Stimulated activated CD4-positive, alpha-beta T cell treated with anti-CD3 and anti-CD28 coated beads, Interleukin-15, amount 100 ng/mL, for 1 hour (primary cell): ENCODE measurements at places on chromosomes 2 and 18.
A peak's percentile ranks its signal among the peaks of the same experiment; 100 is the strongest.

DNA sequence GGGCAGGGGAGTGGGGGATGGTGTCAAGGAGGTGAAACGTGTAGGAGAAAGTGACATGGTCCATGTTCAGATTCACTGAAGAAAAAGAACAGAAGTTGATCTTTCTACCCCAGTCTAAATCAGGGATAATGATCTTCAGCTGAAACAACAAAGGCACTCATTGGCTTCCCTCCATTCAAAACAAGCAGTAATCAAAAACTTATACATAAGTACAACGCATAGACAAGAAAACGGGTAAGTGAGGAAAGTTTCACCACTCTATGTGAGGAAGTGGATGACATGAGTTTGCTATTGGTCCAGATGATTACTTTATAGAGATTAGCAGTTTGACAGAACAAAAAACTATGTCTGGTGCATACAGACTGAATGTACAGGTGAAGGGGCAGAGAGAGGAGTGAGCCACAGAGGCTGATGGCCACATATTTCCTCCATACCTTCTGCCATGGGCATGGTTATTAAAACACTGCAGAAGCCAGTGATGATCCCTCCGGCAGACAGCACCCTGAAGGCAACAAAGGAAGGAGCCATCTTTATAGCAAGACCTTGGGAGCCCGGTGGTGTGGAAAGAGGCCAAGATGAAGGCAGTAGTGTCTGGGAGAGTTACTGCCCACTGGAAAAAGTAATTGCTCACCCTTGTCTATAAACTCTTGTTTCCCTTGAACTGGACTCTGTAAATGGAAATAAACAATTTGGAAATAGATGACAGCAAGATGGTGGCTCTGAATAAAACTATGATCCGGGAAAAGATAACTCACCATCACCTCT is 57.7 kb downstream of the SLC25A12 start:
- DNase-seq, result no peak

GRCh38 chr2:183034806-183035205 is 3.5 kb downstream of the NCKAP1 start:
- DNase-seq, result no peak

DNA sequence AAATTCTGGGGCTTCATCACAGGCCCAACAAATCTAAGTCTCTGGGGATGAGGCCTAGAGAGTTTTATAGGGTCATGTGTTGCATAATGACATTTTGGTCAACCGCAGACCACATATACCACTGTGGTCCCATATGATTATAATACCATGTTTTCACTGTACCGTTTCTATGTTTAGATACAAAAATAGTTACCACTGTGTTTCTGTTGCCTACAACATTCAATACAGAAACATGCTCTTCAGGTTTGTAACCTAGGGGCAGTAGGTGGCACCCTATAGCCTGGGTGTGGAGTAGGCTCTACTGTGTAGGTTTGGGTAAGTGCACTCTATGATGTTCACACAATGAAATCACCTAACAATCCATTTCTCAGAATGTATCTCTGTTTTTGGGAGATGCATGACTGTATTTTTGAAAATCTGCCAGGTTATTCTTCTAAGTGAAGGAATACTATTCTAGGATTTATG is 485.2 kb downstream of the PTPRM start:
- DNase-seq, result no peak

GRCh38 chr2:180370511-180371205 is 363.6 kb upstream of the CWC22 start:
- DNase-seq, result no peak

GRCh38 chr2:230987137-230988020 is 8.5 kb upstream of the SPATA3 start:
- peak; percentile 66 for DNase-seq

DNA sequence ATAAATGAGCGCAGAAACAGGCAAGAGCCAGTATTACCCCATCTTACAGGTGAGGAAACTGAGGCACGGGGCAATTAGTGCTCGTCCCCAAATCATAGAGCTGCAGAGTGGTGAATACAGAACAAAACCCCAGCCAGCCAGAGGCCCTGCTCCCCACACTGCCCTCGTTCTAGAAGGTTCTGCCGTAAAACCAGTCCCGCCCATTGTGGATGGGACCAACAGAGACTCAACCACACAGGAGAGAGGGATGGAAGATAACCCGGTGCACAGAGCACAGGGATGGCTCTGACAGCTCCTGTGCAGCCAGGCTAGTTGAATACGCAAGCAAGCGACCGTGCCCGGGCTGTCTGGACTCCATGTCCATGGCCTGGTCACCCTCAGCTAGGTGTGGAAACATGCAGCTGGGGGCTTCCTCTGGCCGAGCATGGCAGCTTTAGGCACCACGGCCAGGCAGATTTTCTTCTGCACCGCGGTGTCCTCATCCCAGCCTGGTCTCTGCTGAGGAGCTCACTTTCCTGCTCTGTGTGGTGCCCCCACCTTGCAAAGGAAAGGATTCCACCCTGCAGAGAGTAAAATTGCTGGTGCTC is 146.4 kb downstream of the TPO start:
- no peak for DNase-seq

DNA sequence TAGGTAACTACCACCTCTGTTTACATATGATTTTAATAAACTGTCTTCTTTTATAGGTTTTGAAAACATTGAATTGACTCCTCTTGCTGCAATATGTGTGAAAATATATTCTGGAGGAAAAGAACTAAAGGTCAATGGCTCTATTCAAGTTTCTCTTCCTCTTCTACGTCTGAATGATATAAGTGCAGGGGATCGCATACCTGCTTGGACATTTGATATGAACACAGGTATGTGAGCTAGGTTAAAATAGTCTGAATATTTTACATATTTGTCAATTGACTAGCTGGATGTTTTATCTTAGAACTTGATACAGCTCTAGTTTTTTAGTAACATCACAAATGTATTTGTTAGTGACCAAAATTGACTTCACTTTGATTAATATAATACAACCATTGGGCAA is 57.2 kb downstream of the FAM171B start:
- no peak for DNase-seq

GRCh38 chr2:162116352-162116751 is 35.7 kb downstream of the GCG start:
- no peak for DNase-seq

- no peak for DNase-seq
Observed at GRCh38 chr18:61127714-61128467, 205.3 kb upstream of the CDH20 start.

GRCh38 chr18:41532344-41533086 is 422.5 kb upstream of the PIK3C3 start:
- DNase-seq, result no peak

DNA sequence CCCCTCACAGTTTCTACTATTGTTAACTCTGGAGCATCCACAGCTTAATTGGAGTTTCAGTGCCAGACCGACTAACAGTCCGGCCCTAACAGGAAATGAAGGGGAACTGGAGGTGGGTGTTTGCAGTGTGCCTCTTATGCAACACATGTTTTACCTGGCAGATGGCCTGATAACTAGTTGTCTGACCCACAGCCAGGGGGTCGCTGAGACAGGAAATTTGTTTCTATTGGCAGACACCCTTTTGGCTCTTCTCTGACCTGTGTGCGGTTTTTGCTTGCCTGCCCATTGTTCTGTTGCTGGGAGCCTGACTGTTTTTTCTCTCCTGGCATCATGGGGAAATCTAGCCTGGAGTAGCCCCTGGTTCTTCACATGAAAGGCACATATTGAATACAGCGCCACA is 1329.8 kb downstream of the DSC3 start:
- DNase-seq, result no peak

- no peak for DNase-seq
Observed at GRCh38 chr2:62814123-62814522, 108.6 kb downstream of the EHBP1 start.

GRCh38 chr2:118292991-118293390 is 204.7 kb downstream of the INSIG2 start:
- no peak for DNase-seq
